ENCODE measurements at places on chromosomes 5 and 9.
A peak's percentile ranks its signal among the peaks of the same experiment; 100 is the strongest.

DNA sequence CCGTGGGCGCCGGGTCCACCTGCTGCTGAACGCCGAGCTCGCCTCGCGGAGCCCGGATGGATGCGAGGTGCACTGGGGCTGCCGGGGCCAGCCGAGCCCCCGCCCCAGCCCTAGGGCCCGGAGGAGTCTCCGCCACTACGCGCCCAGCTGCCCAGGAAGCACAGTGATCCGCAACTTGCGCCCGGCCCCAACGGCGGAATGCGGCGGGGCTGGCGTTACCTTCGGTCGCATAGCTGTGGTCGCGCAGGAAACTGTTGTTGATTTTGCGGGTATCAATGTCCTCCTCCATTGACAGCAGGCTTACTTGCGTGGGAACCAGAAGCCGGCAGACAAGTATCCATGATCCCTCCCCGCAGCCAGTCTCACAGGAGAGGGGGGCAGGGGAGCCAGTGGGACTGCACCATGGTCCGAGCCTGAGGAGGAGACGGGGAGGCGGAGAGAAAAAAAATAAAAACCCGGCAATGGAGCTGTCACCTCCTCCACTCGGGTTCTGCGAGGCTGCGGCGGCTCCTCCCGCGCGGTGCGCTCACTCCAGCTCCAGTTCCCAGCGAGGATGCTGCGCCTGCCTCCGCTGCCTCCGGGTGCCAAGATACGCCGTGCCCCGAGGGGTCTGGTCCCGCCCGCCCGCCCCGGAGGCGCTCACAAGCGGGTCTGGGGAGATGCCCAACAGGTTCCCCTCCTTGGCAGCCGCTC lies 628 bp downstream of the PPP2R2B start:
- peak; percentile 29 for DNase-seq

DNA sequence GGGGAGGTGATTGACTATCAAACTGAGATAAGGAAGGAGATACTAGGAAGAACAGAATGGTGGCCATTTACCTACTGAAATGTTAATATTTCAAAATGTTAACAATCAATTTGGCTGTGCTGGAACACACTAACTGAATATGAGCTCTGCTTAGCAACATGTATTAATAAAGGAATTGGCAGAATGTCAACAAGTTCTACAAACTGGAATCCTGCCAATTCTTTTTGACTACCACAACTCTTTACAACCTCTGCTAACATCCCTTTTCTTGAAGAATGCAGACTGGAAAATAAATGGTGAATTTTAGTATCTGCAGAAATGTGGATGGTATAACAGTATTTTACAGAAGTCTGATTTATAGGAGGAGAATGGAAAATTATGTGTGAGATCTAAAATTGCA lies 446.4 kb downstream of the ISL1 start:
- peak; percentile 62 for DNase-seq

GRCh38 chr5:127068493-127069214 lies 4.6 kb downstream of the C5orf63 start:
- peak; percentile 19 for DNase-seq

- DNase-seq = no peak
Observed at GRCh38 chr5:164051745-164052144, 546.3 kb downstream of the MAT2B start.

DNA sequence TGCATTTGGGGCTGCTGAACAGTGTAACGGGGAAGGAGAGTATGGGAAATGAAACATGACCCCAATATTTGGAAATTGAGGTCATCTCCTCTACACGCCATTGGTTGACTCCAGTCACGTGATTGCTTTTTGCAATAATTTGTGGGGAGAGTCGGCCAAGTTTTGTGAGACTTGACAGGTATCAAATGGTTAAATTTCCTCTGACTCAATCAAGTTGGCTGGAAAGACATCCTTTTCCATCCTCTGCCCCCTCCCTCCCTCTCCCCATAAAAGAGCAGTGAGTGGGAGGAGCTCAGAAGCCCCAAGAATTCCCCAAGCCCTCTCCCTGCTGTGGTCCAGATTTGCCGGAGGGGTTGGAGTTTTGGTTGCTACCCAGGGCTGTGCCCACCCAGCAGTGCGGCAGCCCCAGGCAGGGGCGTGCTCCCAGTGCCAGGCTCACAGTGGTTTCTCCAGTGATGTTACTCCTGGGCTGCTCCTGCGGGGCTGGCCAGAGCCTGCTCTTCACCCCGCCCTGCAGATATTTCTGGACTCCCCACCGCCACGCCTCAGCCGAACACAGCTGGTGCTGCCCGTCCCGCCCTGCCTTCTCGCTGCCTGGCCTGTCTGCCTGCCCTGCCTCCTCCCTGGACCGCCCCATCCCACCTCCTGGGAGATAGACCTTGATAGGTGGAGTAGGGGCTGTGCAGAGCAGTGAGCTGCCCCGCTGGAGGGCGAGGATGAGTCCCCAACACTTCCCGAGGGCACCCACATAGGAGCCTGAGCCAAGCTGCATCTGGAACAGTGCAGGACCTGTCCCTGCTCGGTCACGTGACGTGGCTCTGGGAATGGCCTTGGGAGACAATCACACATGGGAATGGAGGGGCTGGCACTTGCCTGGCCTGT lies 3.4 kb downstream of the COL5A1 start:
- DNase-seq = no peak

DNA sequence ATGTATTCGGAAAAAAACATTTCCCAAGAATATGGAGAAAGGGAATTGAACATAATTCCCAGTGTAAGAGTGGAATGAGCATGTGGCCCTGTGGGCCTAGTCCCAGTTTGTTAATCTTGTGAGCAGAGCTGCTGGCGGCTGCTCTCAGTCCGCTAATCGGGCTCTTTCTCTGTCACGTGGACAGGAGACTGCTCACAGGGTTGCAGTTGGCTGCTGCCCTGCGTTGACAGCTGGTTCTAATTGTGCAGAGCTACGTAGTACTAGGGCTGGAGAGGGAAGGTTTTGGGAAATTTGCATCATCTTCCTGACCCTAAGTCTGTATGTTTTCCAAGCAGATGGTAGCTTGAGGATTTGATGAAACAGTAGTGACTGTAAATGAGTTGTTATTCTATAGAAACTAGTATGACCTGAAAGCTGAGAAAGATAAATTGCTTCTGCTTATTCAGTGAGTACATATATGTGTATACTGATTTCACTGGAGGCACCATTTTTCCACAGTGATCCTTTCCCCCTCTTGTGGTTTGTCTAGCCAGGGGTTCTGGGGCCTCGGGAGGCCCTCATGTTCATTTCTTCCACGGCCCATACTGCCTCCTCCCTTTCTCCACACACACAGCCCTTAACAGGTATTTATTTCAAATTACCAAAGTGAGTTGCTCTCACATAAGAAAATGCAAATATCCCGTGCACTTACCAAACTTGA lies 100.6 kb downstream of the ANGPTL2 start:
- DNase-seq = no peak

- DNase-seq = no peak
Observed at GRCh38 chr5:38341641-38342040, 83.3 kb downstream of the EGFLAM start.

DNA sequence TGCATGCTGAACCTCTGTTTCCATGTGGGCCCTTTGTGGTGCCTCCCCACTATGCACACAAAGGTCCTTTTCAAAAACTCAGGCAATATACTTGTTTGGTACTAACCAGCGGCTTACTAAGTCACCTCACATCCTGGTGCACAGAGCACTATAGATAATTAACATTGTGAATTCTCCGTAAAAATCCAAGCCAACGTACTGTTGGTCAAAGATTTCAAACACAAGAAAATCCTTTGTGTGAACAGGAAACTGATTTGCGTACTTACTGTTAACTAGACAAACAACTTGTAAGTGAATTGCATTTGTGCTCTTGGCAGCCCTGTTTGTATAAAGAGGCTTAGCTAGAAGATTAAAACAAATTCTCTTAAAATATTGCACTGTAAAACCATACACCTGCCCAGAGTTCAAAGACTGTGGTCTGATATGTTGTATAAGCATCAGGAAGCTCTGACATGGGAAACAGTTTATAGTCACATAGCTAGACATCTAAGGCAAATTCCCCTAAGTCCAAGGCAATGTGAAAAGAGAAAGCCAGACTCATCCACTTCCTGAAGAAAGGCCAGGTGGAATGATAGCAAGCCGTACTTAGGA lies 125.0 kb upstream of the SLC12A2 start:
- peak; percentile 5 for DNase-seq

- DNase-seq = no peak
Observed at GRCh38 chr9:126859111-126859510, 1.3 kb upstream of the ZBTB34 start.

GRCh38 chr9:11546231-11546630 lies 933.4 kb upstream of the PTPRD start:
- DNase-seq = no peak

GRCh38 chr5:54646356-54647101 lies 129.0 kb downstream of the SNX18 start:
- no peak for DNase-seq

DNA sequence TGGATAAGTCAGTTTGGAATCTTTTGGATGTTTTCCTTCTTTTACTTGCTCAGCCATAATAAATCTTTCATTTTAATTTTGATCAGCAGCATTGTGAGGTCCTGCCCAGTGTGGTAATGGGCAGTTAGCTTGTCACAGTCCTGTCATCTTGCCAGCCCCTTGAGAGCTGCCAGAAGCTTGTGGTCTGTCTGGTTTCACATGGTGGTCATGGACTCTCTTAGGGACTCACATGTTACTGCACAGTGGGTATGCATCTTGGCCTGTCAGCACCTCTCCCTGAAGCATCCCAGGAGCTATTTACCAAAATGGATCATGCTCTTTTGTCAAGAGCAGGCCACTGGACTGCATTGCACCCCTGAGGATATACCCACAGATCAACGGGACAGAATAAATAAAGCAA lies 60.3 kb downstream of the DAPK1 start:
- DNase-seq = no peak

Data from NCI-H1105 treated with DMSO at 0.1 percent for 48 hours (cell line).